ENCODE measurements at places on chromosomes 5 and 9.

DNA sequence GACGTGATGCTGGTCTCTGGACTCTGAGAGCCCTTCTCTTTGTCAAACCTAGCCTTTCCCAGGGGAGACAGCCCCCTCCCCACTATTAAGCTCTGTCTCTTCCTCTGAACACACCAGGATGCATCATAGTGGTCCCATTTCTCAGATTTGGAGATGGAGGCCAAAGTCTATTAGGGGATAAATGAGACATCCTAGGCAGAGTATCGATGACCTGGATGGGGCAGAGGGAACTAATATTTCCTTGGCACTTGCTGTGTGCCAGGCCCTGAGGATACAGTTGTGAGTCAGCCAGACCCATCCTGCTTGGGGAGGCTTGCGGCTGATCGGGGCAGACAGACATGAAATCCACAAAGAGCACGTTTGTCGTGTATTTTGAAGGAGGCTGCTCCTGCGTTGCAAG is 5.2 kb downstream of the DNM1 start:
- no peak for DNase-seq

- no peak for DNase-seq
Measured at GRCh38 chr9:135930446-135931345, 23.4 kb upstream of the CAMSAP1 start.

- no peak for DNase-seq
Measured at GRCh38 chr5:79535477-79536192, 21.7 kb upstream of the HOMER1 start.

DNA sequence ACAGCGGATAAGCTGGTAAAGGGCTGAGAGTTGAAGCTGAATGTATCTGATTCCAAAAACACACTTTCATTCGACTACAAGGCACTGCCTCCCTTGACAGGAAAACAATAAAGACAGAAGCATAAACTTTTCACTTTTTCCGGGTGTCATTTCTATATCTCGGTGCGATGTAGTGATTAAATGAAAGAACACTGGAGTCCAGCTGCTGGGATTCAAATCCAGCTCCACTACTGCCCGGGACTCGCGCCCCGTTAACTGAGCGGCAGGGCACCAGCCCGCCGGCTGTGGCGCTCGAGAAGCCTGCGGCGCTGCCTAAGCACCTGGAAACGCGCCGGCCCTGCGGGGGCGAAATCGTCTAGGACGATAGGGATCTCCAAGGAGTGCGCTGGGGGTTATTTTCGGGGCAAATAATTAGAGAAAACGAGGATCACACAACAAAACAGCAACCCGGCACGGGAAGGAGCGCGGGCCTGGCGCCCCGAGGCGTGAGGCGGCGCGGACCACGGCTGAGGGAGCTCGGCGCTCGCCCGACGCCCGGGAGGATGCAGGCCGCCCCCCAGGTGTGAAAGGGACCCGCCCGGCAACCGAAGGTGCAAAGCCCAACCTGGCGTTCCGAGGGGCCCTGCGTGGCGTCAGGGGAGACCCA is 837 bp downstream of the UIMC1 start:
- peak; percentile 82 for DNase-seq

- peak; percentile 49 for DNase-seq
Measured at GRCh38 chr5:96141749-96142148, 180.1 kb upstream of the ELL2 start.

DNA sequence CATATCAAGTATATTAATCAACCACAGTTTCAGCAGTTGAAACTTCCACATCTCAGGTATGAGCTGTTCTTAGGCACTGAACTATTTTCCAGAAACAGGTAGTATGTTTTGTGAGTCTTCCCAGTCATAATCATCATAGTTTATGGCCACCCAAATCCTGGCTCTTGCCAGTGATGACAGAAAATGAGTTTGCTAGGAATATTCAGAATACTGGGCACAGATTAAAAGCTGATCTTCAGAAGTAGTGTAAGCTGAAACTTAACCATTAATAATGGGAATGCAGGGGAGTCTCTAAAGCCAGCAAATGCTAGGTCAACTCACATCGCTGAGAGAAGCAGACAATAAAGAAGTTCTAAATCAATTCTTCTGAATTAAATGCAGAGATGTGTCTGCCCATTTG is 64.5 kb downstream of the PLPP1 start:
- DNase-seq, result no peak

DNA sequence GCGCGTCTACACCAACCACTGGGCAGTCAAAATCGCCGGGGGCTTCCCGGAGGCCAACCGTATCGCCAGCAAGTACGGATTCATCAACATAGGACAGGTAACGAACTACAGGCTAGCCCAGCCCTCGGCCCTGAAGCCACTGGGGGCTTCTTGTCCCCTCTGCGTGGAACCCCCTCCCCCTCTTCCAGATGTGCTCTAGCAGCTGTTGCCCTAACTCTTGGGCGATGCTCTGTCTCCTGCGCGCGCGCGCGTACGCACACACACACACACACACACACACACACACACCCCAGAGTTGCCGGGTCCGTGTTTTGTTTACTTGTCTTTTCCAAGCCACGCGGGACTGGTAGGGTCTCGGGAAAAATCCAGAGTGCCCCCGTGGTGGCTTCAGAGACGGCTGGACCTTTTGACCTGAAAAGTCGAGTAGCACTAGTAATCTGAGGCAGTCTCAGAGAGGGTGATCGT is 836 bp downstream of the PCSK5 start:
- DNase-seq, result peak; percentile 68

- no peak for DNase-seq
Measured at GRCh38 chr5:58069846-58070245, 390.0 kb downstream of the PLK2 start.

GRCh38 chr9:138075961-138076649 is 198.5 kb downstream of the CACNA1B start:
- peak; percentile 21 for DNase-seq

- DNase-seq, result no peak
Measured at GRCh38 chr9:93390953-93391515, 60.5 kb upstream of the FAM120A start.

DNA sequence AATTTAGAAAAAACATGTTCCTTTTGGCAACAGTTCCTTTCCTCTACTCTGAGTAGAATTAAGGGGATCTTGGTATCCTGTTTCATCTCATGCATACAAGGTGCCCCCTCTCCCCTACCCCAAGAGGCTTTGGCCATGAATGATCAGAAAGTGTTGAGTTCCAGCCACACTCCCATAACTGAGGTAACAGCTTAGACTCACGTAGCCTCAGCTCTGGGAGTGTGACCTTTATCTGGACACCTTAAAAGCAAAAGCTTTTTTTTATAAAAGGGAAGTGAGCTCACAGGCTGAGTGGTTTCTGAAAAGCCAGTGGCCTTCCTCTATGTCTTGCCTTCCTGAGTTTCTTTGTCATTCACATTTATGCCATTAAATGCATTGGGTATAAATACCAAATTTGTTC is 900 bp upstream of the HAVCR2 start:
- DNase-seq, result no peak

DNA sequence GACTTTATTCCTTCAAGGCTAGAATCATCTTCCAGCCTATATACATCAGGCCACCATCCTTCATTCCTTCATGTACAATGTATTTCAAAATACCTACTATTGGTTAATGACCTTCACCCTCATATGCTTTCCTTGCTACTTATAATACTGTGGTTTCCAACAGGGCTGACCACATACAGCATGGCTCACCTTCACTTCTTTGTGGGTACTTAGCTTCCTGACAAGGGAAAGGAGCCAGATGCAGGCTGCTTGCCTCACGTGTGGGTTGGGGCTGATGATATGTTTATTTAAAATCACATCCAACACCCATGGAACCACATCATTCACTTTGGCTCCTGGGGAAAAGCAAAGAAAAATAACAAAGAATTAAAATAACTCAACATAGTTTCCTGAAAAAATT is 63.9 kb upstream of the OR2K2 start:
- no peak for DNase-seq

GRCh38 chr9:17318821-17319320 is 184.0 kb downstream of the CNTLN start:
- DNase-seq, result no peak

GRCh38 chr5:76811214-76811613 is 7.6 kb upstream of the F2RL1 start:
- no peak for DNase-seq

GRCh38 chr9:14640967-14641366 is 52.3 kb downstream of the ZDHHC21 start:
- DNase-seq, result no peak

- peak; percentile 50 for DNase-seq
Measured at GRCh38 chr5:113508756-113509155, 4.7 kb upstream of the YTHDC2 start.

DNA sequence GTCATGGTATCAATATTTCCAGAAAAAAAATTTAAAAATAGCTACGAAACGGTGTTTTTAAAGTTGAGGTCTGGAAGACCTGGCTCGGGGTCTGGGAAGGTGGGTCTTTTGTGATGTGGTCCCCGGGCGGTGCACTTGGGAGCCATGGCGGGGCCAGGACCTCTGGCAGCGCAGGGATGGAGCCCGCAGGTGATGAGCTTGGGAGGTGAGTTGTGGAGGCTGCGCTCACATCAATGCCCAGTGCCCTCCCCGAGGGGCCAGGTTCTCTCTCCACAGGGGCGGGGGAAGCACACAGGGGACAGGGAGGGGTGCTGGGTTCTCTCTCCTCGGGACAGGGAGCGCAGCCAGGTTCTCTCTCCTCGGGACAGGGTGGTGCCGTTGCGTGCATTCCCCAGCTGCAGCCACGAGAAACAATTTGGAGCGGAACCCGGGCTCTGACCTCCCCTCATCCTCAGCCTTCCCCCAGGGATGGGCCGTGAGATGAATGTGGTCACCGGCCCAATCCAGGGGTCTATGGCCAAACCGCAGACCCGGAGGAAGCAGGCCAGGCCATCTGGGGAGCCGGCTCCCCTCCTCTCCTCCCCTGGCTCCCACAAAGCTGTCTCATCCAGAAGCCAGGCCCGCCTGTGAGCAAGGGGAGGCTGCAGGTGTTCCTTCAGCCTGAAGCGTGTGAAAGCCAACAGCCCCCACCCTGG is 25.8 kb downstream of the DBH start:
- no peak for DNase-seq

Data from SJSA1 (cell line).